ENCODE measurements at places on chromosomes 11 and 22. TPM values are rescaled to one million over a fixed set of nuclear protein-coding genes. Genes with fewer than 3 reads are reported as not detected.

Gene PKDREJ
- total RNA-seq = 0.07 TPM

Gene BRSK2
- total RNA-seq = 112 TPM

- no peak for DNase-seq
Observed at GRCh38 chr22:33002035-33002434, 56.1 kb downstream of the SYN3 start.

- DNase-seq = no peak
Observed at GRCh38 chr22:16834971-16835370, 9.8 kb upstream of the XKR3 start.

Gene ZNHIT2
- total RNA-seq = 8.4 TPM

GRCh38 chr22:17818180-17818579 is 43.9 kb upstream of the BID start:
- DNase-seq = no peak

Gene BRD1
- total RNA-seq = 39.3 TPM

- DNase-seq = peak; percentile 69
Observed at GRCh38 chr11:44556735-44557409, 8.6 kb upstream of the CD82 start.

Measured in dorsolateral prefrontal cortex (tissue), 122 donors.